ENCODE measurements at places on chromosomes 1 and 21. TPM values are rescaled to one million over a fixed set of nuclear protein-coding genes. Genes with fewer than 3 reads are reported as not detected.

Gene SDE2
- total RNA-seq: 18.3 TPM

Gene BMP8A
- 6.9 TPM for total RNA-seq

Gene UBXN11
- 32.5 TPM for total RNA-seq

Gene OTUD3
- 3.8 TPM for total RNA-seq

Gene CHIA
- not detected for total RNA-seq

Gene CFAP298
- total RNA-seq: 18.6 TPM

Gene SHE
- 6.9 TPM for total RNA-seq

Gene TMEM51
- total RNA-seq: 19.1 TPM

Gene LCE1B
- total RNA-seq: not detected

Gene MCL1
- 112 TPM for total RNA-seq

Gene ETNK2
- 16.3 TPM for total RNA-seq

Gene ANGPTL3
- not detected for total RNA-seq

Gene BRINP3
- total RNA-seq: not detected

Gene OR6N1
- not detected for total RNA-seq

Gene SYNC
- total RNA-seq: 12.6 TPM

Gene C1QTNF12
- 3.3 TPM for total RNA-seq

Gene NTNG1
- total RNA-seq: 1.6 TPM

Gene NFASC
- total RNA-seq: 19.0 TPM

Gene KCNAB2
- 8.0 TPM for total RNA-seq

Gene TMCC2
- total RNA-seq: 9.5 TPM

Gene NBPF4
- not detected for total RNA-seq

Gene ALG14
- 1.2 TPM for total RNA-seq

Gene SAMD13
- total RNA-seq: not detected

Data from ovary (tissue), 10 donors.